ENCODE measurements at places on chromosomes 2 and 18.

- no peak for DNase-seq
Observed at GRCh38 chr2:110977403-110977802, 143.3 kb upstream of the BCL2L11 start.

- DNase-seq, result no peak
Observed at GRCh38 chr2:222208010-222208690, 90.6 kb downstream of the PAX3 start.

DNA sequence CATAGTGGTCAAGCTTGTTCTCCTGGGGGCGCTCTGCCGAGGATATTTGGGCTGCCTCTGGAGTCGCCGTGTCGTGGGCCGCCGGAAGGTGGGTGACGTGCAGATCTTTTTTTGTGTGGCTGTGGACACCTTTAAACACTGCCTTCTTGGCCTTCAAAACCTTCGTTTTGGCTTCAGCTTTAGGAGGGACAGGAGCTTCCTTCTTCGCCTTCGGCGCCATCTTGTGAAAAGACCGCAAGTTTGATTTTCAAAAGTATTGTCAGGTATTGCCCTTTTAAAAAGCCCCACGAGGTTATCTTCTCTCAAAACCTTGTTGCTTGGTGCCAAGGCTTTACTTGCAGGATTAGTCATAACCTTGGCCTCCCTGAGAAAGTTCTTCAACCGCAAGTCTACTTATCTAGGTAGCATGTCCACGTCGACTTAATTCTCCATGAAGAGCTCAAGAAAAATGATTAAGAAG, 20.8 kb downstream of the LAMA3 start:
- no peak for DNase-seq

DNA sequence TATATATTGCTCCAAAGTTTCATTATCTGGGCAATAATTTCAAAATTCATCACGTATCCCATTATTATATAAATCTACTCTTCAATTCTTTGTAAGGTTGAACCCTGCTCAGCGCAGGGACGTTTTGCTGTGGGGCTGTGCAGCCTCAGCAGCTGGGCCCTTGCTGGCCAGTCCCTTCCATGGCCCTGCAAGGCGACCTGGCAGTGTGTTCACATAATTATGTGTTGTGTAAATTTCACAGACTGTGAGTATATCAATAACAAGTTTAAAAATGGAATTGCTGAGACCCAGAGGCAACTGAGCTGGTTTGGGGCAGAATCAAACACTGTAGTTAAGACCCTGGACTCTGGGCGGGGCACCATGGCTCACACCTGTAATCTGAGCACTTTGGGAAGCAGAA, 16.1 kb upstream of the MAL start:
- DNase-seq, result no peak

- DNase-seq, result no peak
Observed at GRCh38 chr18:51621113-51621863, 423.8 kb upstream of the MEX3C start.

DNA sequence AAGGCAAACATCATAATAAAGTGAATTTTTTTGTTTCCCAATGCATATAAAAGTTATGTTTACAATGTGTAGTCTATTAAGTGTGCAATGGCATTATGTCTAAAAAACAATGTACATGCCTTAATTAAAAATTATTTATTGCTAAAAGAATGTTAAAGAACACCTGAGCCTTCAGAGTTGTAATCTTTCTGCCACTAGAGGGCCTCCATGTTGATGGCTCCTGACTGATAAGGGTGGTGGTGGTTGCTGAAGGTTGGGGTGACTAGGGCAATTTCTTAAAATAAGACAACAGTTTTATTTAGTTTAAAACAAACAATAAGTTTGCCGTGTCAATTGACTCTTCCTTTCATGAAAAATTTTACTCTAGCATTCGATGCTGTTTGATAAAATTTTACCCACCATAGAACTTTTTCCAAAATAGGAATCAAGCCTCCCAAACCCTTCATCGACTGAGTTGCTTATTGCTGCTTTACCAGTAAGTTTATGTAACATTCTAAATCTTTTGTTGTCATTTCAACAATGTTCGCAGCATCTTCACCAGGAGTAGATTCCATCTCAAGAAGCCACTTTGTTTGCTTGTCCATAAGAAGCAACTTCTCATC, 32.3 kb downstream of the MAP3K2 start:
- DNase-seq, result no peak

GRCh38 chr2:224611938-224612337, 26.8 kb upstream of the CUL3 start:
- no peak for DNase-seq

- DNase-seq, result no peak
Observed at GRCh38 chr2:139911160-139911559, 1131.0 kb upstream of the NXPH2 start.

DNA sequence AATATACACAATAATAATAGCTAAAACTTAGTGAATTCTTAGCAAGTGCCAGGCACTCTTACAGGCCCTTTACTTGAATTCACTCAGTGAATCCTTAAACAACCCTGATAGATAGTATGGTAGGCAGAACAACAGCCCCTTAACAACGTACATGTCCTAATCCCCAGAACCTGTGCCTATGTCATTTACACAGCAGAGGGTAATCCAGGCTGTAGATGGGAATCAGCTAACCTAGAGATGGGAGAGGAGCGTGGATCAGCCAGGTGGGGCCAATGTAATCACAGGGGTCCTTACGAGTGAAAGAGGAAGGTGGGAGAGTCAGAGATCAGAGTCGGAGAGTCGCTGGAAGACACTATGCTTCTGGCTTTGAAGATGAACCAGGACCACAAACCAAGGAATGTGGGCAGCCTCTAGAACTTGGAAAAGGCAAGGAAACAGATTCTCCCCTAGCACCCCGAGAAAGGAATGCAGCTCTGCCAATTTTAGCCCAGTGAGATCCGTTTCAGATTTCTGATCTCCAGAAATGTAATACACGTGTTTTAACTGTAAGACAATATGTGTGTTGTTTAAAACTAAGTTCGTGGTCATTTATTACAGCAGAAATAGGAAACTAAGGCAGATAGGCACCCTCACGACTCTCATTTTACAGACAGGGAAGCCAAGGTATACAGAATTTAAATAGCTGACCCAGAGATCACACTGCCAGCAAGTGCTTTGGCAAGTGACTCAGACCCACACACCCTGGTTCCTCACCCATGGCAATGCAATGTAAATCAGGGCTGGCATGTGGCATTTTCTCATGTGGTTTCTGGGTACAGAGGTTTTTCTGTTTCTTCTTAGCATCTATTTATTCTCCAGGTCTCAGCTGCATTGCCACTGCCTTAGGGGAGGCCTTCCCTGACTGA, 68.9 kb downstream of the DOCK10 start:
- no peak for DNase-seq

- DNase-seq, result no peak
Observed at GRCh38 chr2:172462849-172463381, 35.5 kb downstream of the ITGA6 start.

DNA sequence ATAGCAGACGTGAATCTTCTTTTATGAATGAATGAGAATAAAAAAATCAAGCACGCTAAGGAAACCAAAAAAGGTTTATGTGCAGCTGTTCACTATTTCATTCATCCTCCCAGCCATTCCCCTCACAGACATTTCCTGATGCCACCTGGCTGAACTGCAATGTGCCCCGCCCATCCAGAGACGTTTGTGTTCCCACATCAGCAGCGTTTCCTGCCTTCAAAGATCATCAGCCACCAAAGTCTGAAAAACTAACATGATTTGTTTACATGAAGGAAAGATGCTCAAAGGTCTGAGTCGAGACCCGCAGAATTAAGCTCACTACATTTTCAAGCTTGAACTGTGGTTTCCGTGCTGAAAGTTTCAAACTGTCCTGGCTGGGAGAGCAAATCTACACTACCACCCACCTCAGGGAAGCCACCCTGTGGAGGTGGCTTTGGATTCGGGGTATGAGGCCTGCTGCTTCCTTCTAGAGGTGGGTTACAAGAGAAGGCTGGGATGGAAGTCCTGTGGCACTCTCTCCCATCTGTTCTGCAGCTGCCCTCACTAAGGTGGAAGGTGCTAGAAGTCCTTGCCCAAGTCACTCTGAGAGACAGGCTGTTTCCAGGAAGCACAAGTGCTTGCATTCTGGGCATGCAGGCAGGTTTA, 201.3 kb upstream of the OSR1 start:
- DNase-seq, result no peak

DNA sequence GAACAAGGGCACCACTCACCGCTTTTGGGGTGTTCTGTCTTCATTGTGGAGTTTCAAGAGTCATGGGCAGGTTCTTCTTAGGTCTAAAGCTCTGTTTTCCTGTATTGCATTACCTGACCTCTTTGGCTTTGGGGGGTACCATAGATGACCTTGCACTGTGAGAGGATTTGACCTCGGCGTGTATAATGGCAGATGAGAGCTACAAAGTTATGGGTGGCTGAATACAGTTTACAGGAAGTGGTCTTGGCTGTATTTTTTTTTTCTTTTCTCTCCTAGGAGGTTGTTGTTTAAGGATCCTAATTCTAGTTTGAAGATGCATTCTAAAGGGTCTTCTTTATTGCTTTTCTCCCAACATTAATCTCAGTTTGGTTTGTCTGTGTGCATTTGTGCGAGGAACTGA, 11.5 kb downstream of the GAL3ST2 start:
- DNase-seq, result no peak

GRCh38 chr18:2822213-2822921, 24.4 kb upstream of the EMILIN2 start:
- DNase-seq, result no peak

DNA sequence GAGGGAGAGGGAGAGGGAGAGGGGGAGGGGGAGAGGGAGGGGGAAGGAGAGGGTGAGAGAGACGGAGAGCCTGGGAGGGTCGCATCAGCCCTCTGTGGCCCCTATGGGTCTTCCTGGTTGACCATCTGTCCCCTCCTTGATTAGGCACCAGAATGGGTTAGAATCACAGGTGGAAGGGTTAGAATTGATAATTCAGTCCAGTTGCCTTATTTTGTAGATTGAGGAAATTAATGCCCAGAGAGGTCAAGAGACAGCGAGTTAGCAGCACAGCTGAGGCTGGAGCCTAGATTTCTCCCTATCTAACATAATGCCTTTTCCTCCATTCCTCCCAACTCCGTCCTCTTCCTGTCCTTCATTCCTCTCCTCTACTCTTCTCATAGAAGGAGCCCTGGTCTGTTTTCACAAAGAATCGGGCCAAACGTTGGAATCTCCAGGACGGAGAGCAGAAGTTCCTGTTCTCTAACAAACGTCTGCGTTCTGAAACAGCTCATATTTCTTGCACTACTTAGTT, 338 bp upstream of the THUMPD2 start:
- no peak for DNase-seq

DNA sequence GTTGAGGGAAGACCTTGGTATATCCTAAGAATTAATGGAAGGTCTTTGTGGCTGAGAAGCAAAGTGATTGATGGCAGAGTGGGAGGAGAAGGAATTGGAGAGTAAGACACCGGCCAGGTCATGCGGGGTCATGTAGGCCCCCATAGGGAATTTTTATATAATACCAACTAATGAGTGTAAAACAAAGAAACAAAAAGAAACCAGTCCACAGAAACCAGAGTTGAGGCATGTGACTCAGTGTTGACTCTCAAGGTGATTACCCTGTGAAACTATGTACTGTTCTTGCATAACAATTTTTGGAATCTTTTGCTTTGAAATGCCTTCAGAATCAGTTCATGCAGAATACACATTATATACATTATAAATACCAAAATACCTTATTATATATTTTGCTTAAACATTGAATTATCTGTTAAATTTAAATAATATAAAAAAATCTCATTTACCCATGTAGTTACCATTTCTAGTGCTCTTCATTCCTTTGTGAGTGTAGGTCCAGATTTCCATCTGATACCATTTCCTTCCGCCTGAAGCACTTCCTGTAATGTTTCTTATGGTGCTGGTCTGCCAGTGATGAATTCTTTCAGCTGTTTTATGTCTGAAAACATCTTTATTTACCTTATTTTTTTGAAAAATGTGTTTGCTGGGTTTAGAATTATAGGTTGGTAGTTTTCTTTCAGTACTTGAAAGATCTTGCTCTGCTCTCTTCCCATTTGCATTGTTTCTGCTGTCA, 8.6 kb downstream of the CLIP4 start:
- no peak for DNase-seq

GRCh38 chr2:218988164-218988563, 3.2 kb upstream of the FEV start:
- no peak for DNase-seq

DNA sequence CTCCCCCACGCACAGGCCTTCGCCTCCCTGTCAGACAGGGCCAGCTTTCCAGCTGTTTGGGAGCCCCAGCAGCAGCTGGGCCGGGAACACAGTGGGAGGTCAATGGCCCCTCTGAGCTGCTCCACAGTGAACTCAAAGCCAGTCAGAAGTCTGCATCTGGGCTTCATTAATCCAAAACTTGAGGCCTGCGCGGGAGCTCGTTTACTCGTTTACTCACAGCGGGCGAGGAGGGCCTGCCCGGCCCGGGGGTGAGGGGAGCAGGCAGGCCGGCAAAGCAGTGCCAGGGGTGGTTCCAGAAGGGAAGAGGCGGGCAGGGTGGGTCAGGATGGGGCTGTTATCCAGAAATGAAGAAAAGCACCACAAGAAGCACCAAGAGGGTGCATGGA, 36.8 kb upstream of the SEMA4C start:
- no peak for DNase-seq

GRCh38 chr18:31489311-31489710, 8.7 kb upstream of the DSG2 start:
- no peak for DNase-seq

DNA sequence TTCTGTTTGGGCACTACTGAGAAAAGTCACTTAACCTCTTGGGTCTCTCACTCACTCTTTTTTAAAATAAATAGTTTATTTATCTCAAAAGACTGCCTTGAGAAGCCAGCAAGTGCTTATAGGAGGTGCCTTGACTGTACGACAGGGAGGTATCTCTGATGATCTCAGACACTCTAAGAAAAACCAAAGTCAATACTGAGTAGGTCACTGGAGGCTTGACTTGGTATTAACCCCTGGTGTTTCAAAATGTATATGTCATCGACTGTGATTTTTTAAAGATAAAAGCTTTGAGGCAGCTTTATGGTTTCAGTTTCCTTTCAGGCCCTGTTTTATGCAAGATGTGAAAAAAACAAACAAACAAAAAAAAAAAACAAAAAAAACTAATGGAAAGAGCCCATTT, 33.7 kb downstream of the MREG start:
- no peak for DNase-seq

Data from activated gamma-delta T cell (primary cell).